Kidney epithelial cell (primary cell): ENCODE measurements at places on chromosomes 4 and X. TPM values are rescaled to one million over a fixed set of nuclear protein-coding genes. Genes with fewer than 3 reads are reported as not detected.

GRCh38 chr4:77190053-77190452 lies 33.0 kb downstream of the CCNG2 start:
- DNase-seq, result peak; percentile 16

DNA sequence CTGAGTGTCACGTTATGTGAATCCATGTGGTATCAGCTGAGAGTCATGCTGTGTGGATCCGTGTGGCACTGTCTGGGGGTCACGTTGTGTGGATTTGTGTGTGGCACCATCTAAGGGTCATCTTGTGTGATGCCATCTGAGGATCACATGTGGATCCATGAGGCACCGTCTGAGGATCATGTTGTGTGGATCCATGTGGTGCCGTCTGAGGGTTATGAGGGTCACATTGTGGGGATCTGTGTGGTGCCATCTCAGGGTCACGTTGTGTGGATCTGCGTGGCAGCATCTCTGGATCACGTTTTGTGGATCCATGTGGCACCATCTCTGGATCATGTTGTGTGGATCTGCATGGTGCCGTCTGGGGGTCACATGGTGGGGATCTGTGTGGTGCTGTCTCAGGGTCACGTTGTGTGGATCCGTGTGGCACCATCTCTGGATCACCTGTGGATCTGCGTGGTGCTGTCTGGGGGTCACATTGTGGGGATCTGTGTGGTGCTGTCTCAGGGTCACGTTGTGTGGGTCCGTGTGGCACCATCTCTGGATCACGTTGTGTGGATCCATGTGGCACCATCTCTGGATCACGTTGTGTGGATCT lies 6.9 kb downstream of the PDE6B start:
- DNase-seq, result no peak

Gene INTU
- total RNA-seq, result 5.7 and 6.4 TPM in 2 replicates

GRCh38 chrX:7091923-7092322 lies 55.6 kb upstream of the STS start:
- DNase-seq, result no peak

DNA sequence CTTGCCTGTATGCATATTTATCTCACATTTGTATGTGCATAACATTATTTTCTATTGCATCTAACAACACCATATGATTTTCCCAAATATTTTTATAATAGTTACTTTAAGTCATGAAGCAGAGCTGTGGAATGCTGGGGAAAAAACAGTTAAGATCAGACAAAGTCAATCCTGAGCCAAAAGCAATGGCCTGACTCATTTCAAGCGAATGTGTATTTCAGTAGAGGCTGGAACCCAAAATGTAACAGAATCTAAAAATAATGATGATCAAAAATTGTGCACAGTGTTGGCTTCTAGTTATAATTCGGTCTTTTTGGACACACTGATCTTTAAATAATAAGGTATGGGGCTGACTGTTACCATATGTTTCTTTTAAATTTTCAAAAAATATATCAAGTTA lies 516.2 kb upstream of the ADGRL3 start:
- no peak for DNase-seq

- DNase-seq, result no peak
Measured at GRCh38 chr4:145041378-145041777, 56.6 kb downstream of the ANAPC10 start.

Gene HSFX2
- 0.17 TPM in 1 of 2 replicates, not detected in the other for total RNA-seq

DNA sequence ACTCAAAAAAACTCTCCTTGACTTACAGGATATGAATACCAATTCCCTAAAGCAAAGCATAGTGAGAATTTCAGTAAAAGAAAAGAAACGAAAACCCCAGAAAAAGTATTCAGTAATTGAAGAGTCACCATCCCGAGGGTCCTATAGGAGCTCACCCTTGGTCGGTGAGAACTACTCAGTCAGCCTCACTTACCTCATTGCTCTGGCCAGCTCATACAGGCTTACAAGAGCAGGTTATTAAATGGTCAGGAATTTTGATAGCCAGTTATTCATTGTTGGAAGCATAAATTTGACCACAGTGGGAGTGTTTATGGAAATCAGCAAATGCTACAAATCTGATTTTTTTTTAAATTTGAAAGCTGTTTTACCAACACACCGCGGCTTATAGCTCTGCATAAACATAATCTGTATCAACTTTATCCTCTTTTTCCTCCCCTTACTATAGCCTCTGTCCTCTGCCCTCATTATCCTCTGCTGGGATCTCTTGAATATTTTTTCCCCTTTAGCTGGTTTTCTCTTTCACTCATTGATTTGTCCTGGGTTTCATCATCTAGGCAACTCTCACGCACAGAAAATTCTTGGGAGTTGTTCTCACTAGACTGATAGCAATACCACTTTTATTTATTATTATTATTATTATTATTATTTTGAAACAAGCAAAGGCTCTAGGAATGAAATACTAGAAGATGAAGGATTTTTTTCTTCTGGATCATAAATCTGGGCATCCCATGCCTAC lies 11.0 kb upstream of the CXCL2 start:
- DNase-seq, result peak; percentile 92

DNA sequence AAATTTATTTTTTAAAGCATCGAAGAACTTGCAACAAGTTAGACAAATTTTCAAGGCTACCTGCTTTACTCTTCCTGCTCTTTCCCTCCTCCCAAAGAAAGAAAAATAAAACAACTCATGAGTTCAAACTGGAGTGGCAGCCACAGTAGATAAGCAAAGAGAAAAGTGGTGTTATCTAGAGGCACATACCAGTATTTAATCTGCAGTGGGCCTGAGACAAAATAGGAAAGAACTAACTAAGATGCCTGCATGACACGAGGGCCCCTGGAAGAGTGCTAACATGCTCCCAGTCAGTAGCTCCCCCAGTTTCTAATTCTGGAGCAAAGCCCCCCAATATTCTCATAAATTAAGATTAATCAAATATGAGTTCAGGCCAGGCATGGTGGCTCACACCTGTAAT lies 7.9 kb downstream of the ARL9 start:
- no peak for DNase-seq

DNA sequence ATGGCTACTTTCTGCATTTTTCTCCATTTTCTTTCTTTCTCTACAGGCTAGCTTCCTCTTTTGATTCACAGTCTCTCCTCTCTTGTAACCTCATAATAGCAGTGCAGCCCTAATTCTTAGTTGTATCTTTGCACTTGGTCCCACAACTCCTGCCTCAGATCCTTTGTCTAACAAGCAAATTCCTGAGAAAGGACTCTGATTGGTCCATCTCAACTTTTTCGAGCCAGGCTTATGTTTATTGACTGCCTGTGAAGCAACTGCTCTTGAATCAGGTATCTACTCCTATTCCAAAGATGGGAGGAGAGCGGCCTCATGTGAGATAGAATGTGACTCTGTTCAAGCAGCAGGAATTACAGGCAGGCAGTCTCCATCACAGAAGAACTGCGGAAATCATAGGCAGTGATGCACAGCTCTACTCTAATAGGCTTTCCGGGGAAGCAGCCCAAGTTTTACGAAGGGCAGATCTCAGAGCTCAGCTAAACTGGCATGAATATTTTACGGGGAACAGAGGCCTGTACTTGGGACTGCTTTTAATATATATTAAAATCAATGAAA lies 123.5 kb downstream of the GABRB1 start:
- DNase-seq, result no peak

Gene ART3
- total RNA-seq, result not detected in 2 replicates

DNA sequence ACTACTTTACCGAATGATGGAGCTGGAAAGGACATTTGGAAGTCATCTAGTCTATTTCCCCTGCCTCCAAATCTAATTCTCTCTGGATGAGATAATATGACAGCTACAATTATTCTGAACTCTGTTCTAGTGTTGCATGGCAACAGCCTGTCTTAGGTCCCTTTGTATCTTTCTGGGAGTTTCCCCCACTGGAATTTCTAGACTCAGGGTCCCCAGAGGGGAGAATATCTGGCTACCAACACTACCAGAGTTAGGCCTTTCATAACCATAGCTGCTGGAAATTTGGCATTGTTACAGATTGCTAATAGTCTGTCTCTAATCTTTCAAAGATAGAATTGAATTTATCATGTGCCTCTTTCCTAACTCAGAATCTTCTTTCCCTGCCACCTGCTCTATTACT lies 4.5 kb downstream of the MSN start:
- no peak for DNase-seq

Gene PHF8
- total RNA-seq, result 12.3 and 13.2 TPM in 2 replicates

- no peak for DNase-seq
Measured at GRCh38 chr4:174135936-174136406, 147.5 kb downstream of the FBXO8 start.

Gene MSX1
- 1.0 and 1.6 TPM in 2 replicates for total RNA-seq

Gene SEPTIN6
- total RNA-seq, result 30.2 and 32.0 TPM in 2 replicates

Gene BMPR1B
- total RNA-seq, result 5.9 and 9.2 TPM in 2 replicates

GRCh38 chrX:132533409-132533808 lies 44.6 kb upstream of the MBNL3 start:
- DNase-seq, result no peak

Gene PRAF2
- 16.8 and 18.1 TPM in 2 replicates for total RNA-seq

GRCh38 chr4:122150931-122151330 lies 1.2 kb upstream of the BLTP1 start:
- DNase-seq, result no peak

DNA sequence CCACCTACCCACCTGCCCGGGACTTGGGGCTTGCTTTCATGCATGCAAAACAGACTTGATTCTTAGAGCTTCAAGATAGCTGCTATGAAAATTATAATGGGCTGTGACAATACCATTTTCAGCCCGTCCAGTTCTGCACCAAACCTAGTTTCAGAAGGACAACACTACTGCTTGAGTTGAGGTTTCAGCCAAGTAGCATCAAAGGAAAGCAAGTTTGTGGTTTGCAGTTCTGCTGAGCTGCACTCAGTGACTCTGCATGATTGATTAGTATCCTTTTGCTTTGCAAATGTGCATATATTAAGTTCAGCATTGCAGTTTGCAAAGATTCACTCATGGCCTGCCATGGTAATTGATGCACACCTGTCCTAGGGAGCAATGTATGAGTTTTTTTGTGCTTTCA lies 442.7 kb downstream of the RPA4 start:
- no peak for DNase-seq

Gene LRP2BP
- 0.07 and 0.13 TPM in 2 replicates for total RNA-seq

GRCh38 chrX:25004485-25005032 lies 11.2 kb downstream of the ARX start:
- DNase-seq, result no peak

Gene CT45A2
- not detected in 2 replicates for total RNA-seq

- DNase-seq, result no peak
Measured at GRCh38 chr4:94856030-94856429, 98.3 kb downstream of the BMPR1B start.

DNA sequence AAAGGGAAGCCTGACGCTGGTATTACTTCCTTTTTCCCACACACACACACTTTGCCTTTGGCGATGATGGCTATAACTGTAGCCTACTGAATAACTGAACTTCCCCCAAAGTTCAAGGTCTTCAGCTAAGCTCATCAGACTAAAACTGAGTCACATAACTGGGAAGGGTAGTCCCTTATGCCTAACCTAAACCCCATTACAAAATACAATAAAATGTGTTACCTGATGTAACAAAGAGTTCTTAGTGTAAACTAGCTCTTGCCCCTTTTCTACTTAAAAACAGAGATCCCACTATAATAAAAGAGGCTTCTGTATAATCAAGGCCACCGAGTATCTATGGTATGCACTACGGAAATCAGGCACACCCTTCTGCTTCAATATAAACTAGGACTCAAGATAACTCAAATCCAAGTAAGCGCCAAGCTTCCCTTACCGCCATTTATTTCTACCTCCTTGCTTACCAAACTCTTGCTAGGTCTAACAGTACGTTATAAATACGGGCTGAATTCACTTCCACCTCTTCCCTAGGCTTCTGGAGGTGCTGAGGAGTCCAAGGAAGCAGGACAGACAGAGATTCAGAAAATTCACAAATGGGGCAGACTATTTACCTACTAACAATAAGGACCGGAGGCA lies 2.4 kb downstream of the OTUD4 start:
- DNase-seq, result no peak

- DNase-seq, result no peak
Measured at GRCh38 chr4:22997358-22998224, 304.9 kb downstream of the GBA3 start.

DNA sequence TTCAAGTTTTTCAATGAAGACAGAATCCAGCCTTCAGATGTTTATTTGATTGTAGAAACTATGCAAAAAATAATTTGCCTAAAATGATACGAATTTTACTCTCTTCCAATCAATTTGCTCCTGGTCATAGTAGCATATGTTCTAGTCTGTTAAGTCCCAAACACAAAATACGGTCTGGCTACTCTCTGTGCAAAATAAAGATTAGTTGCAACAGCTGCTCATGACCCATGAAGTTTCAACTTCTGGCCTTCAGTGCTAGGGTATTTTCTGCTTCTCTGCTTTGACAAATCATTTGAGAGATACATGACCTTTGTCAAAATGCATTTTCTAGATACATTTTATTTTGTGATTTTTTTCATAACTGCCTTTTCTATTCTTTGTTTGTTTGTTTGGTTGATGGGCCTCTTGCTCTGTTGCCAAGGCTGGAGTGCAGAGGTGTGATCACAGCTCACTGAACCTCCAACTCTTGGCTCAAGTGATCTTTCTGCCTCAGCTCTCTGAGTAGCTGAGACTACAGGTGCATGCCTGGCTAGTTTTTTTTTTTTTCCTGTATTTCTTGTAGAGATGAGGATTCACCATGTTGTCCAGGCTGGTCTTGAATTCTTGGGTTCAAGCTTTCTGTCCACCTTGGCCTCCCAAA lies 55.2 kb downstream of the TACR3 start:
- no peak for DNase-seq

GRCh38 chrX:44002567-44002966 lies 29.4 kb upstream of the NDP start:
- DNase-seq, result no peak

GRCh38 chr4:37967736-37968135 lies 7.5 kb downstream of the PTTG2 start:
- DNase-seq, result no peak
